ENCODE measurements at places on chromosomes 12 and 14.

GRCh38 chr12:23948291-23948690, 1.2 kb downstream of the SOX5 start:
- DNase-seq = no peak

GRCh38 chr14:99737956-99738667, 54.0 kb downstream of the CYP46A1 start:
- DNase-seq = no peak

GRCh38 chr12:72296389-72296788, 24.2 kb downstream of the TRHDE start:
- no peak for DNase-seq

DNA sequence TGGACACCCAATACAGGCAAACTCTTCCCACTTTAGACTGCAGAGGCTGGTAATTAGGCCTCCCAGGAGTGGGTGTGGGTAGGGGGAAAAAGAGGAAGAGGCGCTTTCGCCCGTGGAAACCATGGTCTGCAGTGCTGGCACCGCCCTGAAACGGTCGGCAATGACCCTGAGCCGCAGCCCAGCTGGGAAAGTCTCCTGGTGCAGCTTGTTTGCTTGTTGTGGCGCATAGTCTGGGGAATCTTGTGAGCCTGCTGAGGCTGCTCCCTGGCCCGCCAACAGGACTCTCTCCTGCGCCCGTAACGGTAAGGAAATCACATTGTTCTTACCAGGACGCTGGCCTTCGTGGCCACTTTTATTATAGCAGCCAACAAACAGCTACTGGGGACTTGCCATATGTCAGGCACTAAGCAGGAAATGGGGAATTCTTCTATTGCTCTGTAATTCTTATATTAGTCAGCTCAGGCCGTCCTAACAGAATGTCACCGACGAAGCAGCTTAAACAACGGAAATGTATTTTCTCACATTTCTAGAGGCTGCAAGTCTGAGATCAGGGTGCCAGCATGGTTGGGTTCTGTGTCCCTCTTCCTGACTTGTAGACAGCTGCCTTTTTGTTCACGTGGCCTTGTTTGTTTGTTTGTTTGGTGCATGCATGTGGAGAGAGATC, 52.5 kb upstream of the RIN3 start:
- DNase-seq = no peak

- no peak for DNase-seq
Observed at GRCh38 chr12:41576925-41577324, 388.8 kb downstream of the PDZRN4 start.

DNA sequence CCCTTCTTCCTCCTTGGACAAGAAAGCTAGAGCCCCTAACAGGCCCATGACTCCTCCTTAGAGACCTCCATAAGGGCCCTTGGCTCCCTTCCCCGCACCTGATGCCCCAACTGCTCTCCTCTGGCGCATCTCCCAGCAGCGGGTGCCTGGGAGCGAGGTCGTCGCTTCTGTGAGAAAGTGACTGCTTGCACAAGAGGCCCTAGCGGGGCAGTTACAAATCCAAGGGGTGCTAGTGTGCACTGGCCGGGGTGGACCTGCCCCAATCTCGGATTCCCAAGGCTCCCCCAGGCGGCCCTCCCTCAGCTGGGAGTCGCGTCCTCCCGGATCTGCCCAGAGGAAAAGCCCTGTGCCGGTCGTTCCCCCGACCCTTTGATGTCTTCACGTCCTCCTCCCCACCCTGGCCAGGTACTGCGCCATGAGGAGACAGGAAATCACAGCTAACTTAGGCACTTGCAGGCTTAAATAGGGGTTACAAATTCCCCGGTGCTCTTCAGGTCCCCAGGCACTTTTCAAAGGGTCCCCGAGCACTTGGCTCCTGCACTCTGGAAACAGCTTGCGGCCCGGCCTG, 2.8 kb downstream of the NKX2-8 start:
- no peak for DNase-seq

DNA sequence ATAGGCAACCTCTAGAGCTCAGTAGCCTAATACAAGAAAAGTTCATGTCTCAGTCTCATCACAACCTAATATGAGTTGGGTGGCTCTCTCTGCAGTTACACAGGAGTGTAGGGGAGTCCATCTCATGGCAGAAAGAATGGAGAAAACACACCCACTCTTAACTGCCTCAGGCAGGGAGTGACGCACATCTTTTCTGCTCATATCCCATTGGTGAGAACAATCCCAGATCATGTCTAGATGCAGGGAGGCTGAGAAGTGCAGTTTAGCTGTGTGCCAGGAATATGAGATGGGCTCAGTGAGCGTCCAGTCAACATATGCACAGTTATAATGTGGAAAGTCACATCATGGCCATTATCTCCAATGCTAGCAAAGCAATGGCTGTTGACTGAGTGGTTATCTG, 59.3 kb upstream of the KCNA5 start:
- DNase-seq = no peak
